ENCODE measurements at places on chromosomes 11 and 22.

DNA sequence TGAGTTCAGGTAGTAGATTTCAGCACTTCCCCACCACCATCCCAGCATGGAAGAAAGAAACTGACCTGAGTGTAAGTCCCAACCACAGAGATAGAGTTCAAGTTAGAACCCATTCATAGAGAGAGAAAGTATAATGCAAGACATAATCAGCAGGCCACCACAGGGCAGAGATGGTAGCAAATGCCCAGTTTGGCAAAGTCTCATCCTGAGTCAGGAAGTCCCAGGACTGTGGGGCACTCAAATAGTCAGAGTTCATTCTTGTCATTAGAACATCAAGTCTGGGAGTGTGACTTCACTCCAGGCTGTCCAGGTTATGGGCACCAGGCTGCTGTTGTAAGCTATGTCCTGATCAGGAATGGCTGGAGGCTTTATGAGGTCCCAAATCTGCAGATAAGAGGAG, 72.0 kb upstream of the USP47 start:
- DNase-seq: no peak

- DNase-seq: no peak
Observed at GRCh38 chr22:26115266-26115665, 54.0 kb upstream of the SEZ6L start.

DNA sequence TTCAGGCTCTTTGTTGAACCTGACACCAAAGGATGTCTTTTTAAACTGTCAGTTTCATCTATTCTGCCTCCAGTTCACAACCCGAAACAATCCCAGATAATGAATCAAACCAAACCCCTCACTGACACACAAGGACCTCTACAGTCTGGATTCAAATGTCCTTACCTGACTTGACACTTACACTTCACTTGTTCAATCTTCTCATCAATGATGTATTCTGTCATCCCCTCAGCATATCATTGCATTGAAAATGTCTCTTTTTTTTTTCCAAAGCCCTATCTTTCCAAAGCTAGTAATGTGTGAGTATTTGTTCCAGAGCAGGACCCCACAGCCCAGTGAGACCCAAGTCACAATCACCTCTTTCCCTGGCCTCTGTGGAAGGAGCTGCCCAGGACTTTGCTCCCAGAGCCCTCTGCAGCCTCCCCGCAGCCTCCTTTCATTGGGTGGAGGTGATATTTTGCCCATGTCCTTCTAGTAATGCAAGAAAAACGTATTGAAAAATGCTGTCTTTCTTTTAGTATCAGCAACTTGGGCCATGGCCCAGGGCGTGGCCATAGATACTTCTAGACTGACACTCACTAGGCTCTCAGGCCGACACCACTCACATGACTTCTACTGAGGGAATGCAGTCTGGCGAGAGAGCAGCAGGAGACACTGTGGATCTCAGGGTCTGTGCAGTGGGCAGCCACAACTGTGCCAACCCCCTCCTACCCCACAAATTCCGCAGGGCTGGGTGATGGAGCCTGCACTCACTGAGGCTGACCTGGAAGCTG, 18.2 kb downstream of the RFPL3 start:
- no peak for DNase-seq

DNA sequence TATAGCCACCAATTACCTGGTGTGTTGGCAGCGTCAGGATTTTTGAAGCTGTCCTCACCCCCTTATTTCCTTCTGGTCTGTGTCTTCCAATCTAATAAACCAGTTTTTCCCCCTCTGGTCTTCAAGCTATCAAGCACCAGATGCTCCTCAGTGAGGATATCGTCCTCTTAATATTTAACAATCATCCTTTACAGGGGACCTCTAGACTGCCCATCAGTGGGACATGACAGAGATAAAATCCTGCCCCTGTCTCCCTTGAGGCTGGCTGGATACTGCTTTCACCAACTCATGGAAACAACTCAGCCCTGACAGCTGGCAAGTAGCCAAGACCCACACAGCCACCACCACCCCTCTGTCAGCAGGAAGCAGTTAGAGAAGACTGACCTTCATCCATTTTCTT, 421.0 kb upstream of the API5 start:
- no peak for DNase-seq

DNA sequence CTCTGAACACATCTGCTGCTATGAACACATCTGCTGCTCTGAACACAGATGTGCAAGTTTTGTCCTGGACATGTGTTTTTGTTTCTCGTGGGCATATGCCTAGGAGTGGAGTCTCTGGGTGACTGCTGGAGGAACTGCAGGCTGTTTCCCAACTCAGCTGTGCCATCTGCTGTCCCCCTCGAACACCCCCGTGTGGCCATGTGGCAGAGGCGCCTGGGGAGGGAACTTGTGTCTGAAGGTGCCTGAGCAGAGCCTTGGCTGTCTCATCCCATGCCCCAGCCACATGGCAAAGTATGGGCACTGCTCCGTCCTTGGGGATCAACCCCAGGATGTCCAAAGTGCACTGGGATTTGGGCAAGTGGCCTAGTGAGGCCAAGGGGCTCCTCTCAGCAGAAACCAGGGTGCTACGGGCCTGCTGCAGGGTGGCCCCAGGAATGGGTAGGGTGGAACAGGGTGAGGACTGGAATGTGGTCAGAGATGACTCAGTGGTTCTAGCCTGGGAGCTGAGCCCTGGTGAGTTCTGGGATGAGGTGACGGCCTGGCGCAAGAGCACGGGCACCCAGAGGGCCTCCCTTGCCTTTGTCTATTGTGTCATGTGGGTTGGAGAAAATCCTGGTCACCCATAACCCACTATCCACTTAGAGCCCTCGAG, 14.7 kb downstream of the GATD1 start:
- DNase-seq: peak; percentile 88

DNA sequence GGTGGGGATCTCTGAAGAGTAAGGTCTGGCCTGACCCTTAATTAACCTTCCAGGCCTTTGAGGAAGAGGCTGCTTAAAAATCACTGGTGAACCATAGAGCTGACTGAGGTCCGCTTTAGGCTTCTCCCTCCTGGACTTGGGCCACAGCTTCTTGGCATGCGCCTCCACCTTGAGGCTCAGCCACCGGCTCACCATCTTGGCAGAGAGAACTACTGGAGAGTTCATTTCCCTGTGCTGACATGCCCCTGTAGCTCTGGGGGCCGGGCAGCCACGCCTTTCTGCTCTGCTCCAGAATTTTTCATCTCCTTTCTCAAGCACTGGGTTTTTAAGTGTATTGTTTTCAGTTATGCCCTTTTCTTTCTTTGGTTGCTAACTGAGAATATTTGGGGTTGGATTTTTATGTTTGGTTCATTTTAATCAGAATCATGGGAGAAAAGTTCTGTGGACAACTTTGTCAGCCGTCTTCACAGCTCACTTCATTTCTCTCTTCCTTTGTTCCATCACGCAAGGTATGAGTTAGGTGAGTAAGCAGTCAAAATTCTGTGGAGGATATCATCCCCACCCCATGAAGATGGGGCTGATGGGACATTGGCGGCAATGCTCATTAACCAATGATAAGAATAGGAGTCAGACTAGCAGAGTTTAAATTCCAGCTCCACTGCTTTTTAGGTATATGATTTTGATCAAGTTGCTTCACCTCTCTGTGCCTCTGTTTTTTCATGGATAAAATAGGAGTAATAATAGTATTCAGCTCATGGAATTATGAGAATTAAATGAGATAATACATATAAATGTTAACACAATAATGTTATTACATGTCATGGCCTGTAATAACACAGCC, 103.9 kb downstream of the DBX1 start:
- no peak for DNase-seq

DNA sequence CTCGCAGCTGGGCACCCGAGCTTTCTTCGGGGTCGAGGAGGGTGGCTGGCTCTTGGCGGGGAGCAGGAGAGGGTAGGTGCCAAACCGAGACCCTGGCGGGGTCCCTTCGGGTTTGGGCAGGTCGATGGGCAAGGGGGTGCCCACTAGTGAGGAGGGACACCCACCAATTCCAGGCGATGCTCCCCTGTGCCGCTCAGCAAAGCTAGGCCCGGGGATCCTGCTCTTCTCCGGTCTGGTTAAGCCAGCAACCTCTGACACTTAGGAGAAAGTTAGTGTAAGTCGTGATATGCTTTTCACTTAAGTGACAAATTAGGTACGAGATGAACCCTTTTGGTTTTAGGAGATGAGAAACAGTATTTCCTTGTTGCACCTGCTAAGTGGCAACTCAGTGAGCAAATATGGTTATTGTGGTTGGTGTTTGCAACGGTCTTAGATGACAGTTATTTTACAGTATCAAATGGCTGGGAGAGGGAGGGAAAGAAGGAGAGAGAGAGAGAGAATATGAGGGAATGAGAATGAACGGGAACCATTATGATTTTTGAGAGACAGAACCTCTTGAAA, 565 bp downstream of the NUCB2 start:
- no peak for DNase-seq

GRCh38 chr11:84825106-84825660, 802.0 kb downstream of the DLG2 start:
- DNase-seq: no peak

GRCh38 chr22:46073683-46074504, 76.4 kb upstream of the PPARA start:
- DNase-seq: no peak

DNA sequence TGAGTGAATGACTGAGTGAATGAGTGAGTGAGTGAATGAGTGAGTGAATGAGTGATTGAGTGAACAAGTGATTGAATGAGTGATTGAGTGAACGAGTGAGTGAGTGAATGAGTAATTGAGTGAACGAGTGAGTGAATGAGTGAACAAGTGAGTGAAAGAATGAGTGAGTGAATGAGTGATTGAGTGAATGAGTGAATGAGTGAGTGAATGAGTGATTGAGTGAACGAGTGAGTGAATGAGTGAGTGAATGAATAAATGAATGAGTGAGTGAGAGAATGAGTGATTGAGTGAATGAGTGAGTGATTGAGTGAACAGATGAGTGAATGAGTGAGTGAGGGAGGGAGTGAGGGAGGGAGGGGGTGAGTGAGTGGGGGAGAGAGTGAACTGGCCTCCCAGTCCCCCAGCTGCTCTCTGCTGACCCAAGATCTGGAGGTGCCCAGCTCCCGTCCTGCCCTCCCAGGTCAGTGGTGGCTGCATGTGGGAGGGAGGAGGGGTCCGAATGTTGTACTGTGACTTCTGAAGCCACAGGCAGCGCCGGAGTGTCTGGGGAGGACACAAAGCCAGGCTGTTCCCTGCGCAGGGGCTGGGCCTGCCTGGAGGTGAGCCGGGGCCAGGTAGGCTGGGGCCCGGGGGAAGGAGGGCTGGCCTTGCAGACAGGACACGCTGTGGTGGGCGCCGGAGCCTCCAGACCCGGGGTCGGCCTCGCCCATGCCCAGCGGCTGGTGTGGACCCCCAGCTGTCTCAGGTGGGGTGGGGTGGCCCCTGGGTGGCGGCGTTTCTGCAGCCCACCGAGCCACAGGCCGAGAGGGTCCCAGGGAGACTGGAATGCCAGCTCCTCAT, 17.8 kb upstream of the PIM3 start:
- DNase-seq: peak; percentile 57

- DNase-seq: no peak
Observed at GRCh38 chr11:10388101-10388500, 67.0 kb upstream of the AMPD3 start.

- DNase-seq: no peak
Observed at GRCh38 chr11:134034496-134035381, 34.1 kb upstream of the JAM3 start.

DNA sequence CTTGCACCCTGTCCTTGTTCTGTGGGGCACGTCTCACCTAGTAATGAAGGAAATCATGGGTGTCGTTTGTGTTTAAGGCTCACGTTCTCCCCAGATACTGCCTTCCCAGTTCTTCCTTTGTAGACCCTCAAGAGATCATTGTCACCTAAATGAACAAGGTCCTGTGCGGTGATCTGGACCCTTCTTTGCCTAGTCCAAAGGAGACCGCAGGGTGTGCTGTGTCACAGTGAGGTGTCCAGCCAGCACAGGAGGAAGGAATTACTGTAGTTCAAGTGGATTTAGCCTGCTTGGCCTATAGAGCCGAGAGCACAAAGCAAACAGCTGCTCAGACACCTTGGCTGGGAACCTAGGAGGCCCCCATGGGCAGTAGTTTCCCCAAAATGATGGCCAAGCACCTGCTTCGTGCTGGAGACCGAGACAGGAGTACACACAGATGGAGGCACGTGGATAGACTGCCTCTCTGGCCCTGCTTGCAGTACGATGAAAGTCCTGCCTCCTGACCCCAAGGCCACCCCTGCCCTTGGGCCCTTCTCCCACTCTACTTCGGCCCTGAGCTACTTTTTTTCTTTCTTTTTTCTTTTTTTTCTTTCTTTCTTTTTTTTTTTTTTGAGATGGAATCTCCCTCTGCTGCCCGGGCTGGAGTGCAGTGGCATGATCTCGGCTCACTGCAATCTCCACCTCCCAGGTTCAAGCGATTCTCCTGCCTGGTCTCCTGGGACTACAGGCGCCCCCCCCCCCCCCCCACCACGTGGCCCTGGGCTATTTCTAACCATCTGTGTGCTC, 19.4 kb upstream of the PPFIA1 start:
- DNase-seq: peak; percentile 13

DNA sequence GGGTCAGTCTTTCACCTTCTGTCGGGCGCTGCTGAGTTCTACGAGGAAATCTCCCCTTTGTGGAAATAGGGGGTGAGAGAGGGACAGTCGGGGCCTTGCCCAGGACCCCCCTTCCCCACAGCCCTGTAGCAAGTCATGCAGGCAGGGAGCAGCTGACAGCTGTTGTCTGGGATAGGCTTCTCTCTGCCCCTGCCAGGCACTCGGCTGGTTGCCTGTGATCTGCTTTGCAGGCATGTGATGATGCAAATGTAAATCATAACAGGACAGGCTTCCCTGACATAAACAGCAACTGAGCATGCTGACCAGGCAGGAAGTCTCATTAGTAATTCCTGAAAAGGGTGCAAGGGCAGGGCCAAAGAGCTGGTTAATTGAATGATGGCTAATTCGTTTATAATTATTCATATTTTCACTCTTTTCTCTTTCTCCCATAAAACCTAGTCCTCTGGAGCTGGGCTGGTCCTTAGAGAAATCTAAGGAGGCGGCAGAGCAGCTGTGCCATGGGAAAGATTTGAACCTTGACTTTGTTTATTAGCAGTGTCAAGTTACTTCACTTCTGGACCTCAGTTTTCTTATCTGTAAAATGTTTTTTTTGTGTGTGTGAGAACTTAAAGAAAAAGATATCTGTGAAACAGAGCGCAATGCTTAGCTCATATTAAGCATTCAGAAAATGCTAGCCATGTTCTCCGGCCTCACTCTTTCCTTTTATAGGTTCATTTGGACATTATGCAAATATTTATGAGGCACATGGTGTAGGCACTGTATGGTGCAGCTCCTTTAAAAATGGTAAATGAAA, 129.7 kb downstream of the LDLRAD3 start:
- DNase-seq: peak; percentile 47

- no peak for DNase-seq
Observed at GRCh38 chr11:106178361-106178760, 100.9 kb downstream of the AASDHPPT start.

- peak; percentile 68 for DNase-seq
Observed at GRCh38 chr11:124799348-124800225, 619 bp downstream of the MSANTD2 start.

Measured in D341Med (cell line).